ENCODE measurements at places on chromosomes 6 and 20.

- DNase-seq, result peak; percentile 77
Observed at GRCh38 chr6:41424370-41425058, 89.1 kb downstream of the NCR2 start.

- DNase-seq, result no peak
Observed at GRCh38 chr6:8904754-8905153, 469.4 kb upstream of the SLC35B3 start.

- DNase-seq, result no peak
Observed at GRCh38 chr20:24160563-24161281, 172.1 kb upstream of the GGTLC1 start.

GRCh38 chr6:152167641-152168603 is 360.4 kb downstream of the ESR1 start:
- no peak for DNase-seq

GRCh38 chr6:44115866-44116265 is 11.4 kb downstream of the MRPL14 start:
- DNase-seq, result no peak

DNA sequence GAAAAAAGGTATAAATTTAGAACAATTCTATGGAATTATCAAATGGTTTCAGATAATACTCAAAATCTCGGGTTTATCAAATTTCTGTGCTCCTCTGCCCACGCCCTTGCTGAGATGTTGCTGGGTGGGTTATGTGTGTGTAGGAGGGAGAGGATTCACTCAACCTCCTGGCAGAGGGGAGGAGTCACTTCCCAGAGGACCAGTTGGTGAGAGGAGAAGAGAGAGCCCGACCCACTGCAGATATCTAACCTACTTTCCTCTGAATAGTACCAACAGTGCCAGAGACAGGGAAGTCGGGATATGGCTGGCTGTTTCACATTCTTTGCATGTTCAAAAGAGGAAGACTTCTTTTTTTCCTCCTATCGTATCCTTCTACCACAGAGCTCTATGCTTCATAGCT is 187.1 kb upstream of the MAN1A1 start:
- no peak for DNase-seq

GRCh38 chr20:4441191-4441590 is 280.5 kb upstream of the PRND start:
- no peak for DNase-seq

DNA sequence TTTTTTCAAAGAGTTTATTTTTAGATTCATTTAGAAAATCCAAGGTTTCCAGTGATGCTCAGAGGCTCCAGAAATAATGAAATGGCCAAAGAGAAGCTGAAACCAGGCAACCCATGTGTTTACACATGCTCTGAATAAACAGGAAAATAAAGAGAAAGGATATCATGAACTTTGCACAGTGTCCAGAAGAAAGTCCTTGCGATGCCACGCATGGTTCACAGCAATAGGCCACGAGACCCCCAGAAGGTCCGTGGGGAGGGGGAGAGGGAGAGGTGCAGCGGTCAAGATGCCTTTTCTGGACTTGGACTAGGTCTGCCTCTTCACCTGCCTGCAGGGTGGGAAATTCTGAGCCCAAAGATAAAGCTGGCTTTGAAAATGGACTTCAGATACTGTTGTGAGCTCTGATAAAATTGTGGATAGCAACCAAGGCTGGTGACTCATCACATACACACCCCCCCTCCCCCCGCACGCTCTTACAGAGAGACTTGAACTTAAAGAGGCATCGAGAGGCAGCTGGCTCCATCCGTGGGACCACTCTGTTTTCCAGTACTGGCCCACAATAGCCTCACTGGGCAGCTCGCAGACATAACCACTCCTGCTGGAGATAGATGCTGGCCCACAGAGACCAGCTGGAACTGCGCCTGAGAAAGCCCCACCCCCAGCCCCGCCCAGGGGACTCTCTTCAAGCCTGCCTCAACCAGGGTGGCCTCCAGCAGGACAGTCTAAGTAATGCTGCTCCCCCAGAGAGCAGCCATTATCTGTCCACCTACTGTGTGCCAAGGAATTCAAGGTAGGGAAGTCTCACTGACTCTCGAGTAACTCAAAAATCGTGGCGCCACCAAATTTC is 21.2 kb upstream of the NFATC2 start:
- peak; percentile 51 for DNase-seq
